Anterior cingulate cortex (tissue), 58 donors: ENCODE measurements at places on chromosomes 1 and 21.

GRCh38 chr1:53349968-53350852 lies 22.3 kb upstream of the LRP8 start:
- no peak for DNase-seq

DNA sequence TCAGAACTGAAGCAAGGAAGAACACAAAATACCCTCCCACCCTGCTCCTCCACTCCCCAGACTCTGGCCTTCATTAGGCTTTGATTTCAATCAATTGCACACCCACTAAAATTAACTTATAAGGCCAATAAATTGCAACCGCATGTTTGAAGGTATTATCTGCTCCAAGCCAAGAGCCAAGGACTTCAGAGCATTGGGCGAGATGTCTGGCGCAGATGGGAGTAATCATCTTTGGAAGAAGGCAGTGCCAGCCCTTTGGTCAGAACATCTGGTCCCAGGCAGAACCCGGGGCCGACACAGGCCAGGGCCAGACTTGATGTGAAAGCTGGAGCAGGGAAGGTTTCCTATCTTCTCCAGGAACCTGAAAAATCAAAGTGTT lies 60.0 kb downstream of the SLC66A1 start:
- DNase-seq: no peak

GRCh38 chr1:39497585-39497984 lies 6.1 kb downstream of the BMP8A start:
- no peak for DNase-seq

GRCh38 chr21:39314143-39315027 lies 953 bp upstream of the BRWD1 start:
- DNase-seq: peak; percentile 28

- no peak for DNase-seq
These were observed 620.5 kb upstream of the PKN2 start for GRCh38 chr1:88063605-88064004.

DNA sequence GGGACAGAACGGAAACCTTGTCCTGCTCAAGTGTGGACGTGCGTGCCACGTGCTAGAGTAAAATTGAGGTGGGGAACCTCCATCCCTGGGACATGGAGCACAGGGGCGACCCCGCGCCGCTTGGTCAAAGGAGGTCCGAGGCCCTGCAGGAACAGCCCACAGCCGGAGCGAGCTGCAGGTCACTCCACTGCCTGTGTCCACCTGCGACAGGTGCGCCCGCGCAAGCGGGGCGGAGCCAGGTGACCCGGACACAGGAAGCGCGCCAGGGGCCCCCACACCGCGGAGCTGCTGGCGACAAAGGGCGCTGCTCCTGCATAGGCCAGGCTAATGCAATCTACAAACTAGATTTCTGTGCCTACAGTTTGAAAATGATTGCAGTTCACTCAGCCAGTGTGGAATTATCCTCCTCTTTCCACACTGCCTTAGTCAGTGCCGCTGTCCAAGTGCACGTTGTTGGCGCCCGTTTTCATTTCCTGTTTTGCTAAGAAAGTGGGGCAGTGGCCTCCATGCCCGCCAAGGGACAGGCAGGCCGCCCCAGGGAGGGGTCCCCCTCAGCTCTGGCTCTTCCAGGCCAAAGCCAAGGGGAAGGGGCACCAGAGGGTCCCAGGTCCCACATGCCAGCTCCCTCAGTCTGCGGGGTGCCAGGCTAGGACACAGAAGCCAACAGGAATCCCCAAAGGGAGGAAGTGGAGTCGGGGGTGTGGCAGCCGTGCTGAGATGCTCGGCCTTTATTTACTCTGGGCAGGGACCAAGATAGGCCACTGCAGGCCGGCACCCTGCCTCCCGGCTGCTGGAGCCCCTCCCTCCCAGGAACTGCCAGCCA lies 4.3 kb upstream of the NADK start:
- DNase-seq: no peak

GRCh38 chr1:168161459-168161858 lies 17.3 kb upstream of the TIPRL start:
- DNase-seq: no peak

- peak; percentile 85 for DNase-seq
These were observed 9.5 kb downstream of the ZBTB7B start for GRCh38 chr1:155012026-155012546.

- no peak for DNase-seq
These were observed 335.7 kb upstream of the SNX7 start for GRCh38 chr1:98325646-98326440.

GRCh38 chr1:2346691-2347408 lies 44.5 kb downstream of the MORN1 start:
- no peak for DNase-seq

DNA sequence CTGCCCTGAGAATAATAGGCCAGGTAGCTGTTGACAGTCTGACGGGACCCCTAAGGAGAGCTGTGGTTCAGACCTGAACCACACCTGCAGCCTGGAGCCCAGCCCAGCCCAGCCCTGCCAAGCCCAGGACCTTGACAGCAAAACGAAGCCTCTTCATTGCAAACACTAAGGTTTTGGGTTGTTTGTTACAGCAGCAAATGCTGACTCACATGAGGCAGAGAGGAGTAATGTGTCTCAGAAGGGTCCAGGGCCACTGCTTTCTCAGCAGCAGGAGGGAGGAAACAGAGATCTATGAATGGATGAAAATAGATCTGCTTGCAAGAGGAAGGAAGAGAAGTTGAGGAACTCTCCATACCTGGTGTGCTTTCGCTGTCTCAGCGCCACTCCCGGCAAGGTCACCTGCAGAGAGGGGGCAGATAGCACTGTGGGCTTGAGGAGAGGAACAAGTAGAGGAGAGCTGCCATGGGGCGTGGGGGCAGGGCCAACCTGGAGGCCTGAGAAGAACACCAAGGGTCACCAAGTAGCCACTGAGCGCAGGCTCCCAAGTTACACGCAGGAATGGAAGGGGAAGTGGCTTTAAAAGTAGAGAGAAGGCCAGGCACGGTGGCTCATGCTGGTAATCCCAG lies 127.2 kb downstream of the ZNF281 start:
- DNase-seq: no peak

DNA sequence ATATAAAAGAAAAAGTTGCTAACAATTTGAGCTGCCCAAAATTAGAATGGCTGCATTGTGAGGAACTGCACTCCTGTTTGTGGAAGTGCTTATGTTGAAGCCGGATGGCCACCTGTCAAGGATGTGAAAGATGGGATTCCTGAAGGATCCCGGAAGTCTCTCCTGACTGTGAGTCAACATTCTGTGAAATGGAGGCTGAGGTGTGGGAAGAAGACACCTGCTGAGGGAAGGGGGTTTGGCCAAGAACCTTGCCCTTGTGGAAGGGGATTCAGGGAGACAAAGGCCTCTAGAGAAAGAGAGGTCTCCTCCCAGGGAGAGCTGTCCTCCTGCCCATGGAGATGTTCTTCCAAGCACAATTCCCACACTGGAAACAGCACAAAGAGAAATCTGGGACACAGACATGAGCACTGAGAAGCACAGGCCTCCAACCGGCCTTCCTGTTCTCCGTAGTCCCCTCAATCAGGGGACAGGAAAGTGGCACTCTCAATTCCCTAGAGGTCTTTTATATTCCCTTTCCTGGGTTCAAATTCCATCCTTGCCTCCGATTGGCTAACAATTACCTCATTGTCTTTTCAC lies 70.5 kb downstream of the CD2 start:
- DNase-seq: no peak

- DNase-seq: no peak
These were observed 56.9 kb upstream of the LBR start for GRCh38 chr1:225484657-225485214.

- DNase-seq: no peak
These were observed 28.9 kb upstream of the GPR137B start for GRCh38 chr1:236113324-236114032.

DNA sequence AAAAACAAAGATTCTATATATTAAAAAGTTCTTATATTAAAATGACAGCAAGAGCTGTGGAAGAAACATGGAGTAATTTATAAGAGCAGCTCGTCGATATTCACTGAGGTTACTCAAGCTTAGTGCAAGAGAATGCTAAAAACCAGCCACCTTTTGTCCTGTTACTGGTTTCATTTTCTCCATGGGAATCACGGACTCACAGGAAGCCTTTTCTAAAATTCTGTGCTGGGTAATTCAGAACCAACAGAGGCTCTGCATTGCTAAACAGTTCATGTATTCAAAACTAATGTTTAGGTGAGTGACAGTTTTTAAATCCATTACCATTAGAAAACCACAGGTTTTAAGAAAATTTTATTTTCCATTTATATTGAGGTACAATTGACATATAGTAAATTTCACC lies 147.8 kb upstream of the MAP1LC3C start:
- no peak for DNase-seq

- no peak for DNase-seq
These were observed 116.1 kb downstream of the CDC7 start for GRCh38 chr1:91616712-91617111.

DNA sequence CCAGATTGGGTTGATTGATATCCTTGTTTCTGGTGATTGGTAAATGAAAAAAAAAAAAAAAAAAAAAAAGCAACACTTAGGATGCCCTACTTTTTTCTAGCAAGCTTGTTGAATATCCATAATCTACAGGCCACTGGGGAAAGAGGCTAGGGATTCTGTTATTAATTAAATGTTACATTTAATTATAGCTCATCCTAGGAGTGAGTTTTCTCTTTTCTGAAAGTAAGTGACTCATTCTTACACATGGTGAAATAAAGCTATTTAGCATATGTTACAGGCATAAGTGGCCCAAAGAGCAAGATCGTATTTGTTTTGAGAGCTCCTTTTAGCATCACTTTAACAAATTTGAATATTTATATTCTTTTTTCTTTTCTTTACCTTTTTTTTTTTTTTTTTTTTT lies 94.5 kb downstream of the FNBP1L start:
- no peak for DNase-seq

DNA sequence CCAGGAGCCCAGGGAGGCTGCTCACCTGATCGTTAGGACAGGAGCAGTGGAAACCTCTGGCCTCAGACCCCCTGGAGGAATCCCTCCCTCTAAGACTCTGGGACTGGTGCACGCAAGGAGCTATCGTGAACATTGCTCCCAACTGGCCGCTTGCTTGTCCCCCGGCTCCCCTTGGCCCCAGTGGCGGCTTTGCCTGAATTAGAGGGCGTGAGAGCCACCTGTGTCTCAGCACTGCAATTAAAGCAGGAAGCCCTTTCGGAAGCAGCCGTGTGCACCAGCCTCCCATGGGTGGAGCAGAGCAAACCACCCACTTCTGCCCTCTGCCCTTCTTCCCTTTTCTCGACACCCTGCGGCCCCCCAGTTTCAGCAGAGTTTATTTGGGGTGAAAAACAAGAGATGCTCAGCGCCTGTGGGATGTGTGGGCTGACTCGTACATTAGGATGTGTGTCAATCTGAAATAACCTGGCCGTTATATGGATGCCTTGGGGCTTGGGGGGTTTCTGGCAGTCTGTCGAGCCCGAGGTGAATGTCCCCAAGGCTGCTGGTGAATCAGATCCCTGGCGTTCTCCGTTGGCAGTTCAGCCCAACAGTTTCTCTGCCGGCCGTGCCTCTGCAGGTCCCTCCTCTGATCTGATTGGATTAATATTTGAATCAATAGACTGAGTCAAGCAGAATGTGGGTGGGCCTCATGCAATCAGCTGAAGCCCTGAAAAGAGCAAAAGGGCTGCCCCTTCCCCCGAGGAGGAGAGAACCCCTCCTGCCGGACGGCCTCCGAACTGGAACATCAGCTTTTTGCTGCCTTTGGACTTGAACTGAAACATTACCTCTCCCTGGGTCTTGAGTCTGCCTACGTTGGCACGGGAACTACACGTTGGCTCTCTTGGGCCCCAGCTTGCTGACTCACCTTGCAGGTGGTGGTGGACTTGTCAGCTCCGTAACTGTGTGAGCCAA lies 7.3 kb upstream of the UMODL1 start:
- DNase-seq: no peak

GRCh38 chr1:175597969-175598765 lies 145.2 kb downstream of the TNR start:
- no peak for DNase-seq

- no peak for DNase-seq
These were observed at the start of gene HDGF for GRCh38 chr1:156751451-156751756. Gene HDGF, minus strand, starts transcription at chr1:156751675. Its CDS starts 246 bp downstream, at chr1:156751429.

DNA sequence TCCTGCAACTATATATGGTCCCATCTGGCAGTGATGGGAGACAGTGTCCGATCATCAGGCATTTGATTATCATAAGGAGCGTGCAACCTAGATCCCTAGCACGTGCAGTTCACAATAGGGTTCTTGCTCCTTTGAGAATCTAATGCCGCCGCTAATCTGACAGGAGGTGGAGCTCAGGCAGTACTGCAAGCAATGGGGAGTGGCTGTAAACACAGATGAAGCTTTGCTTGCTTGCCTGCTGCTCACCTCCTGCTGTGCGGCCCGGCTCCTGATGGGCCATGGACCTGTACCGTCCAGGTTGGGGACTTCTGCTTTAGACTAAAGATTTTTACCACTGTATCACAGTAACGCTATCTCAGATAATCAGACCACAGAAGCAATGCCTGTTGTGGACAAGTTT lies 63.8 kb downstream of the TGFB2 start:
- no peak for DNase-seq
